ENCODE measurements at places on chromosomes 11 and 22.

DNA sequence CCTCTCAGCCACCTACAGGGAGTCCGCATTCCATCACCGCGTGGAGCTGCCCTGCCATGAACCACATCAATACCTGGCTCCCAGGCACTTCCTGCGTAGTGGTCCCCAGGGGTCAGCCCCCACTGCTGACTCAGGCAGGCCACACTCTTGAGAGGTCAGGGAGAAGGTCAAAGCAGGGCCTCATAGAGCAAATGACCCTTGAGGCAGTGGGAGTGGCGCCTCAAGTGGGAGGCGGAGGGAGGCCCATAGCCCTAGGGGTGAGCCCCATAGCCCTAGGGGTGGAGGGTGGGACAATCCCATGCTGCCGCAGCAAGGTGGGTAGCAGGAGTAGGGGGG lies 5.0 kb downstream of the PRDX5 start:
- DNase-seq: no peak

- no peak for DNase-seq
Observed at GRCh38 chr22:47435204-47435487, 672.7 kb downstream of the TBC1D22A start.

DNA sequence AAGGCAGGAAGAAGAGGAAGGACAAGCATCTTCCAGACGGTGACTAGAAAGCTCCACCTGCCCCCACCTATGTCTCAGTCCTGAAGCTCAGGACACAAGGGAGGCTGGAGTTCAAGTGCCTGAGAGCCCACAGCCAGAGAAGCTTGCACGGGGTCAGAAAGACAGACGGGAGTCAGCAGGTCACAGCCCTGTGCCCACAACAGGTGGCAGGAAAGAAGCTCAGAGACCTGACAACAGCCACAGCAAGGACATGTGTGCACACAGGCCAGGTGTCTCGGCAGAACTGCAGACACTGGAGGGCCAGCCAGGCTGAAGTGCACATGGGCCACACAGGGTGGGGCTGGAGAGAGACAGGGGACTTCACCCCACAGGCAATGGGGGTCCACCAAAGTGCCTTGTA lies 37.2 kb upstream of the MOB2 start:
- DNase-seq: no peak

GRCh38 chr11:60127311-60127811 lies 38.9 kb downstream of the MS4A2 start:
- no peak for DNase-seq

DNA sequence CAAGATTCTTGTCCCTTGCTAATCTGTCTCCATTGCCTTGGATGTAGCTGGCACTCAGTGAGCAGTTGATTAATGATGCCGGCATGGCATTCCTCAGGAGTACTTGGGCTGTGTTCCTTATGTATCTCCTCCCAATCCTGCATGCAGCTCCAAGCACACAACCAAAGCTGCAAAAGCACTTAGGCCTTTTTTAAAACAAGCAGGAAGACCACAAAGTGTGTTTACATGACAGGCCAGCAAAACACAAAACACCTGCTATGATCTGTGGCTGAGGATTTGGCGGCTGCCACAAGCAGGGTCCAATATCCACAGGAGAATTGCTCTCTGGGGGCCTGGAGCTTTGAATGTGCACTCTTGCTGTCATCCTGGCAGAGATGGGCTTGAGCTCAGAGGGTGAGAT lies 8.9 kb downstream of the ABTB2 start:
- DNase-seq: no peak

DNA sequence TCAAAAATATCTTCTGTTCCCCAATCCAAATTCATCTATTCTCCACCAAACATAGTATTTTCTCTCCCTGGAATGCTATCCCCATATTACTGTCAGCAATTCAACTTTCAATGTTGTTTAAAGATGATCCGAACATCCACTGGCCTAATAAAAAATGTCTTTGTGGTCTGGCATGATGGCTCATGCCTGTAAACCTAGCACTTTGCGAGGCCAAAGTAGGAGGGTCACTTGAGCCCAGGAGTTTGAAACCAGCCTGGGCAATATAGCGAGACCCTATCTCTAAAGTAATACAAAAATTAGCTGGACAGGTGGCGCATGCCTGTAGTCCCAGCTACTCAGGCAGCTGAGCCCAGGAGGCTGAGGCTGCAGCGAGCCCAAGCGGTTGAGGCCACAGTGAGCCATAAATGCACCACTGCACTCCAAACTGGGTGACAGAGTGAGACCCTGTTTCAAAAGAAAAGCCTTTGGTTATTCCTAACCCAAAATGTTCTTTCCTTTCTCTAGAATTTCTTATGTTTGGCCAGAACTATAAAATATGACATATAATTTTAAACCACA lies 29.8 kb downstream of the SIK3 start:
- DNase-seq: no peak

DNA sequence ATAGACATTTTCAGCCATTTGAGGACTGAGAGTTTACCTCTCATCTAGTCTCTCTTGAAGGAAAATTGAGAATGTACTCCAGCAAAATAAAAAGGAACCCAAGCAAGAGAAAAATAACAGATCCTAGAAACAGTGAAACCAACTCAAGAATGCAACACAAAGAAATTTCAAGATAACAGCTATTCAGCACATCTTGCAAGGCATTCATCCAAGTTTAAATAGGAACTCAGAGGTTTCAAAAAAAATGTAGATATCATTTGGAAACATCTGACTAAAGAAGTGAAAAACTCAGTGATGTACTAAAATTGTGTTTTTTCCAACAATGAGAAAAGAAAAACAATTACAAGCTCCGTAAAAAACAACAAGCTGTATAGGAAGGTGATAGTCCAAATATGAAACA lies 76.4 kb downstream of the TMEM135 start:
- no peak for DNase-seq

- no peak for DNase-seq
Observed at GRCh38 chr22:24772493-24773220, 1.9 kb downstream of the PIWIL3 start.

DNA sequence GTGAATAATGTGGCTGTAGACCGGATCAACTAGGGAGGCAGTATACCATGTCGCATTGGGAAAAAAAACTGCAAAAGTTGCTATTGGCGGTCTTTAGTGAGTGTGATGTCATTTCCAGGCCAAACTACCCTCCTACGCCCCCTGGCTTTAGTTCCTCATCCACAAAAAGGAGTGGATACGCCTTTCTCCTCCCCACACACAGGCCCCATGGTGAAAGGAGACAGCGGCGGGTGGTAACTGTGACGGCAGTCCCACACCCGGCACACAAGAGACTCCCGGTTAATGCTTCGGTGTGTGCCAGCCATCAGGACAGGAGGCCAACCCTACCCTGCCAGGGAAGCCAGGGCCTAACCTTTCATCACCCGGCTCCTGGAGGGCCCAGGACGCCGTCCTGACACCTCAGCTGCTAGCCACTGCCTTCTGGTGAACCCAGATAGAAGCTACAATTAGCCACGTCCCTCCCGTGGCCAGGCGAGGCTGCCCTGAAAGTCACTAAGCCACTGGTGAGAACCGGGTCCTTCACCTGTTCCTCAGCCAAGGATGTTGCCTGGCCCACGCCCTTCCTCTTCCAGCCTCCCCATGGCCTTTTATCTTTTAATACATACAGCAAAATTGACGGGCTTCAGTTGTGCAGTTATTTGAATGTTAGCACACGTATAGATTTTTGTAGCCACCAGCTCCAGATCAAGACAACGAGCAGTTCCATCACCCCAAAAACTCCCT lies 10.8 kb downstream of the TP53I11 start:
- DNase-seq: no peak

- no peak for DNase-seq
Observed at GRCh38 chr11:108985945-108986279, 321.0 kb downstream of the DDX10 start.

GRCh38 chr22:35986088-35986487 lies 42.5 kb downstream of the RBFOX2 start:
- no peak for DNase-seq

- DNase-seq: no peak
Observed at GRCh38 chr22:41775338-41775737, 25.1 kb upstream of the CCDC134 start.

GRCh38 chr11:133727774-133728173 lies 117.5 kb downstream of the SPATA19 start:
- DNase-seq: no peak

DNA sequence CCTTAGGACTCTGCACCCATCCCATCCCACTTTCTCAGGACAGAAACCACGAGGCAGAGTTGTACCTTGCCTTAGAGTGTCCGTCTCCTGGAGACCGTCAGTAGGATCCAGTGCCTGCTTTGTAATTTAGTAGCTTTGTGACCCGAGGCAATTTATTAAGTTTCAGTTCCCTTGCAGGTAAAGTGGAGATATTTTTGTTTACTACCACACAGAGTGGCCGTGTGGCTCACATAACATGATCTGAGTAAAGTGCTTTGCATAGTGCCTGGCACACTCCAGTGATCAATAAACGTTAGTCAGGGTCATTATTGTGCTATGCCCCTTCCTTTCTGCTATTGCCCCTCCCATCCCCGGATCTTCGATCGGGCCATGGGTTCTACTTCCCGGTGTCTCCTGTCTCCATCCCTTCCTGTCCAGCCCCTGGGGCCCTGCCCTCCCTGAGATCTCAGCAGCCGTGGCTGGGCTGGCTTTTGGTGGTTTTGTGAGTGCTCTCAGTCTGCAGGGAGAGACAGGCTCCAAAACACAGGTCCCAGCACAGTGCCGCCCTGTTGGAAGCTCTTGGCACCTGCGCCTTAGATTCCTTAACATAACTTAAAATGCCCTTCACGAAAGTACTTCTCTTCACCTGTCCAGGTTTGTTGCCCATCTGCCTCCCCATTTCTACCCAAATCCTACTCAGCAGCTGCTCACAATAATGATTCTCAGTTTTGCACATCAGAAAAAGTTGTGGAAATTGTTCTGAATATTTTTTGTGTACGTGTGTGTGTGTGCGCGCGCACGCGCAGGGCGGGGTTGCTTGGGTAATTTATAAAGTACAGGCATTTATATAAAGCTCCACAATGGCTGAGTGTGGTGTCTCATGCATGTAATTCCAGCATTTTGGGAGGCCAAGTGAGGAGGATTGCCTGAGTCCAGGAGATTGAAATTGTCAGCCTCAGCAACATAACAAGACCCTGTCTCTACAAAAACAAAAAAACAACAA lies 753.7 kb downstream of the NTM start:
- DNase-seq: no peak

DNA sequence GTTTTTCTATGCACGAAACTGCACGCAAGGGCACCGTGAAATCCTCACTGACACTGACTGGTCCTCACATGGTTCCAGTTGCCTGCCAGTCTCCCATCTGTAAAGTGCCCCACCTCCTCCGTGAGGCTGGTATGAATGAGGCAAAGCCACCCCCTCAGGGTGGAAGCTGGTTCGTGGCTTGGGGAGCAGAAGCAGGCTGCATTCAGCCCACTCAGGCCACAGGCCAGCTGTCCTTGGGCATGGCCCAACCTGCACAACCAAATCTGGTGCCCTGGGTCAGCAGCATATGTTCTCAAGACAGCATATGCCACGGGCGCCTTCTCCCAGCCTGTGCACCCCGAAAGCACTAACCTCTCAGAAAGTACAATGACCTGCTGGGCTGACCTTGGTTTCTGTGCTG lies 29.3 kb downstream of the SERPINH1 start:
- DNase-seq: no peak

DNA sequence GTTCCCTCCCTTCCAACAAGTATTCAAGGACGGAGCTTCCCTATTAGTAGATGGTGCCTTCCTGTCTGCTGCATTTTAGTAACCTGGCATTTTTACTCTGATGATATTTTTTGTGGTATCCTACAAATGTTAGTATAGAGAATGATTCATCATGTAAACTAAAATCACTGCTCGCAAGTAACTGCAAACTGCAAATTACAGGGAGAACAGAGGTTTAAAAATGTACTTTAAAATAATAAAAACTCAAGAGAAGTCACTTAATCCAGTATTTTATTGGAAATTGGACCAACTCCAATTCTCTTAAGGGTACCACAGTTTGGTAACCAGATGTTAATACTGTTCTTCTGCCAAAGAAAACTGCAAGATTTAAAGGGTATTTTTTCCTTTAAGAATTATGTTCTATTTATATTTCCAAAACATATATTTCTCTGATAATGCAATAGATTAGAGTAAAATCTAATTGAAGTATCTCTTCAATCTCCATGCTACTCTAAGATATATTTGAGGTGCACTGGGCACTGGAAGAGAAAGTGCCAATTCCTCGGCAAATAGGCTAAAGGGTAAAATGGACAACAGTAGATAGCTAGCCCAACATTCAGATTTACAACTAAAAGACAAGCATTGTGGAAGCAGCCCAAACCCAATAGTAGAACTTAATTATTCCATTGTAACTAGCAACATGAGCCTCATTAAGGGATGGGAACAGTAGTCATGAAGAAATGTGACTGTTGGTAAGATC lies 298.0 kb downstream of the TTC28 start:
- no peak for DNase-seq

DNA sequence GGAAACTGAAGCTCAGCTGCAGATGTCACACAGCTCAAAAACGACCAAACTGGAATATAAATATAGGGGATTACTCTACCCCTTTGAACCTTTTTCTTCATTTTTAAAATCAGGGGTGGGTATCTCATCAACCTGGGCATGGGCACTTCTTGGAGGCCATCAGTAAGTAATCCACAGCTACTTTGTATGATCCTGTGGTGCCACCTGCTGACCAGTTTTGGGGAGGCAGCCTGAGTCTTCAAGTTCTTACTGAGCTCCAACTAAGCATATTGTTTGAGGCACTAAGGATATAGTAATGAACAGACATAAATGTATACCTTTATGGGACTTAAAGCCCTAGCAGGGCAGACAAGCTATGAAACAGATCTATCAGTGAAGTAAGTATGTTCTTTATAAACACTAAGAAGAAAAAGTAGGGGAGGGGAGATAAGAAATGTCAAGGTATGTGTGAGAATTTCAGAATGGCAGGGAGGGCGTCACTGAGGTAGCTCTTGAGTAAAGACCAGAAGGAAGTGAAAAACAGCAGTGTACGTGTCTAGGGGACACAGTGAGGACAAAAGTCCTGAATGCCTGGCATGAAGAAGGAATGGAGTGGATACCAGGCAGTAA lies 18.4 kb downstream of the TUB start:
- no peak for DNase-seq

- no peak for DNase-seq
Observed at GRCh38 chr11:10701982-10702381, 8.4 kb upstream of the IRAG1 start.

DNA sequence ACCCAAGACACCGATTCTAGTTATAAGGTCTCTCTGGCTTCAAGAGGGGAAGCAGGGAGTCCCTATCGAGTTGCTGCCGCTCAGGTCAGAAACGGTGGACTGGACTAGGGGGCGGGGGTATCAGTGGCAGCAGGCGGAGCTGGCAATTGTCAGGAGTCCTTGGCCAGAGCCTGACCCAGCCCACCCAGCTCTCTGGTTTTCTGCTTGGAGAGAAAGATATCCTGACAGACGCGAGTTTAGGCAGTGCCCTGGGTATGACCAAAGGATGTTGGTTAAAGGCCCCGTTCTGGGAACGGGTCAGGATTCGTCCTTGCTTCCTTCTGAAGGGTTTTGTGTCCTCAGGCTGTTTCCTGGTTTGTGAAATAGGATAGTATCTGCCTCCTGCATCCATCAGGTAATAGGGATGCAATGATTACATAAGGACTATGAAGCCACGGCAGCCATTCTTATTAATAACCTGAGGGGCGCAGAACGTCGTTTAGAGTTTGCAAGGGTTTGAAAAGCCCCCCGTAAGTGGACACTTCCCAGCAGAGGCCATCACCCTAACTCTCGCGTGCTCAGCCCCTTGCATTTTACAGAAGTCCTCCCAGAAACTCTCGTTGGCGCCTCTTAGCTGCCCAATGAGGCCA lies 700 bp upstream of the DEPDC5 start:
- DNase-seq: no peak
